ENCODE measurements at places on chromosomes 7 and 10.

DNA sequence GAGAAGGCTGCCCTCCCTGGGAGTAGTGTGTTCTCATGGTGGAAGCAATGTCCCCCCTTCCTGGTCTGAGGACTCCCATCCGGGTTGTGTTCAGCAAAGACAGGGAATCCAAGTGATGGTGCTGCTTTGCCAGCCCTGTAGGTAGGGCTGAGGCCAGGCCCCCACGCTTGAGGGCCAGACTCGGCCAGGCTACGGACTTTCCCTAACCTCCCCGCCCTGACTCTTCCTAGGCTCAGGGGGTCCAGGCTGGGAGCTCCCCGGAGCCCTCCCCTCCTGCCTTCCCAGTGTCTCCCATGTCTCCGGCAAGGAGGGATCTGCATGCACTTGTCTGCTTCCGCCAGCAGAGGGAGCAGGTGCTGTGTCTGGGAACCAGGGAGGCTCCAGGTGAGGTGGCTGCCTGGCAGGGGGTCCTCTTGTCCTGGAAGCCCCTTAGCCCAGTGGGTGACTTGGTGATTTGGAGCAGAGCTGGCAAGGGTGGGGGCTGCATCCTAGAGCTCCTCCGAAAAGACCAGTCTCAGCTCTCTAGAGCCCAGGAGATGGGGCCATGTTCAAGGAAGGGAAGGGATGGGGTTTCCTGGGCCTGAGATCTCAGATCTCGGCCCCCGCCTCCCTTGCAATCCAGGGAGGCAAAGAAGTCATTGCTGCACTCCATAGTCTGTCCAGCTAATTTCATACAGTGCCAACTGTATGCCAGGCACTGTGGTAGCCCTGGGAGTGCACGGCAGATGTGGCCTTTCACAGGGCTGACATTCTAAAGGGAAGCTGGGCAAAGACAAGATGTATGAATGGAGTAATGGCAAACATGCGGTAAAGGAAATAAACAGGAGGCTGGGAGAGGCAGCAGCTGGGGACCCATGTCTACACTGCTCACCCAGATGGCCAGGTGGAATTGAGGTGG is 20.3 kb upstream of the SFRP5 start:
- DNase-seq = no peak

- no peak for DNase-seq
Observed at GRCh38 chr7:16685535-16685934, 39.6 kb downstream of the BZW2 start.

GRCh38 chr10:129331839-129332220 is 135.2 kb upstream of the MGMT start:
- DNase-seq = no peak

DNA sequence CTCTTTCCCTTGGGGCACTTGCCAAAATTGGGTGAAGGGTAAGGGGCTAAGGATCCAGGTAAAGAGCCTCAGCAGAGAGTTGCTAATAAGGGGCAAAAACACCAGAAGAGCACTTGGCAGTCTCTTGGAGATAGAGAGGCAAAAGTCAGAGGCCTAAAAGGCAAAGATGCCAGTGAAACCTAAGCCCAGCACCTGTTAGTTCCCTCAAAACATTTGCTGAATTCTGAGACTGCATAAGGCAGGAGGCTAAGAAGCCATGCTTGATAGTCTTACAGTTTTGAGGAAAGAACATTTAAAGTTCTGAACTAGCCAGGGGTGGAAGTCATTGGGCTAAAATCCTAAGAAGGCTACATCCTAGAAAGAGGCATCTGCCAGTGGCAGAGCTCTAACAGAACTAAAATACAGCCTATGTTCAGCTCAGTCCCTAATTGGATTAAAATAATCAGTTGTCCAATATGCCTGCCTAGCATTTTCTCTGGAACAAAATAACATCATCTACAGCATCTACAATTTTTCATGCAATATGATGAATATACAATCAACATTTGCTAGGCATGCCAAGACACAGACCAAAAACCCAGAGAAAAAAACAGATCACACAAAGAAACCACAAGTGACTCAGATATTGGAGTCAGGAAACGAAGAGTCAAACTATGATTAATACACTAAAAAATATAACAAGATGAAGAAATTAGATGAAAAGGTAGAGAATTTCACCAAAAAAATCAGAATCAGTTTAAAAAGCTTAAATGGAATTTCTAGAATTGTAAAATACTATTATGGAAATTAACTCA is 7.7 kb downstream of the HTR7 start:
- DNase-seq = no peak

DNA sequence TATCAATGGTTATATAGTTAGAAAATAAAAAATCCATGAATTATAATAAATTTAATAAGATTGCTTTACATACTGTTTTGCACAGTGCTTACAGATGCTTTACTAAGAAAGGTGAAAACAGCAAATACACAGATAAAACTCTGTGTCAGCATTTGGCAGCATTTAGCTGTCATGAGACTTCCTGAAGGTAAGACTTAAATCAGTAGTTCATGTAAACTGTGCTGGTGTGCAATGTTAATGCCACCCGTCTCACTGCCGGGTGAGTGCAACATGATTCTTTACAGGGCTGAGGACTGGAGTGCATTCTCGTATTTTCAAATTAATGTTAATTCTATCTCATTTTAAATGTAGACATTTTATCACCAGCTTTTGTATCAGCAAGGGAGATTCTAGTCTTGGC is 326.2 kb upstream of the POT1 start:
- DNase-seq = no peak

- DNase-seq = no peak
Observed at GRCh38 chr7:91055219-91055618, 209.0 kb upstream of the FZD1 start.
